Upper lobe of right lung (tissue), 1 donor: ENCODE measurements at places on chromosomes 1 and 21. TPM values are rescaled to one million over a fixed set of nuclear protein-coding genes. Genes with fewer than 3 reads are reported as not detected.

Gene TNFRSF4
- 7.7 TPM for total RNA-seq

Gene RASAL2
- 39.4 TPM for total RNA-seq

Gene DAB1
- 0.29 TPM for total RNA-seq

Gene EIF3I
- total RNA-seq = 116 TPM

Gene TMEM54
- total RNA-seq = 41.9 TPM

- peaks cover 14% of the 10 kb centered on the region for H3K36me3 ChIP-seq
- no peaks in the 10 kb centered on the region for H3K27me3 ChIP-seq
Observed at GRCh38 chr1:227780101-227781044, 35.1 kb upstream of the PRSS38 start.

DNA sequence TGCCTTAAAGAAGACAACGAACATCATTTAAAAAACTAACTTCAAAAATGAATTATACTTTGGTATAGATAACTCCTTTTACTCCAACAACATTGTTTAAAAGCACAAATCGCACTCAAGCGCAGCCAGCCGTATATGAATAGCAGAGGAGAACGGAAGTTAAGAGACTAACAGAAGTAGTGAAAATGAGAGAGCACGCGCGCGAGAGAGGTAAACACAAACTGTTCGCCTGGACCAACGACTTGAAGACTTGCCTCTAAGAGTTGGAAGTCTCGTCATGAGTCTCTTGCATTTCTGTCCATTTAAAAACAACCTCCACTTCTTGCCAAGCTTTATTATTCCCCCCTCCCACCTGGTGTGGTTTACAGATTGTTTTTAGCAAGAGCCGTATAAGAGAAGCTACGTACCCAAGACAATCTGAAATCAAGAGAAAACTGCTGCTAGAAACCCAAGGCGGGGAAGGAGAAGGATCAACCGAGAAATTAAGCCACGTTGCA, 479 bp downstream of the SELENOF start:
- H3K27me3 ChIP-seq = no peaks in the 10 kb centered on the region
- no peaks in the 10 kb centered on the region for H3K36me3 ChIP-seq
- H3K27ac ChIP-seq = peak overlapping the region; percentile 93
- peaks cover 13% of the 10 kb centered on the region for H3K4me1 ChIP-seq
- peak overlapping the region; percentile 64 for H3K4me3 ChIP-seq
- no peak for DNase-seq

- no peak overlapping the region for H3K27ac ChIP-seq
- no peaks in the 10 kb centered on the region for H3K36me3 ChIP-seq
- DNase-seq = no peak
- no peaks in the 10 kb centered on the region for H3K4me1 ChIP-seq
- H3K27me3 ChIP-seq = no peaks in the 10 kb centered on the region
Observed at GRCh38 chr1:226443439-226443838, 35.5 kb upstream of the PARP1 start.

DNA sequence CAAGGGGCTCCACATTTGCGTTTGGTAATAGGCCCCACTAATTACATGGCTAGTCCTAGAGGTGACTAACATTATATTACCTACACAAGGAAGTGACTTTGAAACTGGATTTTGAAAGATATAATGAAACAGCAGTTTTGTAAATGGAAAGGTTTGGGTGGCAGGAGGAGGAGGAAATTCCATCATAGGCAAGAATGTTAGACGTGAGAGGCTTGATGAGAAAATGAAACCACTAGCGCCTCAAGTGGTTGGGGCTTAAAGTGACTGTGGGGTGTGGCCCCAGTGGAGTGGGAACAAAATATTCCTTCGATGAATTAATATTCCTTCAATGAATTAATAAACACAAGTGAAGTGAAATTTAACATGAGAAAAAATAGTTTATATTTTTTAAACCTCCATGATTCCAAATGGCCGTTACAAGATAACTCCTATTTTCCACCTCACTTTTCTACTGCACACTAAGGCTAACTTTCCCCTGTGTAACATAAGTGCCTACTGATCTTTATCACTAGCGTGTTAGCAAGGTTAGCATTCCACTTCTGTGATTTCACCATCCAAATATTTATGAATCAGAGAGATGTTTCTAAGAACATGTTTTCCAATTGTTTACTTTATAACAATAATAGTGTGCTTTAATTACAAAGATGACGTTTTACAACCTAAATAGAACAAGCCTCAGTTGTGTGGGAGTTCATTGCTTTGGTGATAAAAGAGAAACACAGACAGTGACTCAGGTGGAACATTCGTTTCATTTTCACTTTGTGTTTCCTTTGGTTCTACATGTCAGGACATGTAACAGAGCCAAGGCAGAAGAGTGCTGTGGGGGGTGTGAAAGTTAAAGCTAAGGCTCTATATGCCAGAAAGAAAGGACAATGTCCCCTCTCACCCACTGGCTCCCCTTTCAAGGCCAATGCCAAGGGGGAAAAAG, 12.5 kb upstream of the ATF3 start:
- peaks cover 5% of the 10 kb centered on the region for H3K27me3 ChIP-seq
- DNase-seq = no peak
- no peak overlapping the region for H3K4me3 ChIP-seq
- H3K27ac ChIP-seq = peak overlapping the region; percentile 55
- peaks cover 6% of the 10 kb centered on the region for H3K4me1 ChIP-seq
- H3K36me3 ChIP-seq = no peaks in the 10 kb centered on the region

DNA sequence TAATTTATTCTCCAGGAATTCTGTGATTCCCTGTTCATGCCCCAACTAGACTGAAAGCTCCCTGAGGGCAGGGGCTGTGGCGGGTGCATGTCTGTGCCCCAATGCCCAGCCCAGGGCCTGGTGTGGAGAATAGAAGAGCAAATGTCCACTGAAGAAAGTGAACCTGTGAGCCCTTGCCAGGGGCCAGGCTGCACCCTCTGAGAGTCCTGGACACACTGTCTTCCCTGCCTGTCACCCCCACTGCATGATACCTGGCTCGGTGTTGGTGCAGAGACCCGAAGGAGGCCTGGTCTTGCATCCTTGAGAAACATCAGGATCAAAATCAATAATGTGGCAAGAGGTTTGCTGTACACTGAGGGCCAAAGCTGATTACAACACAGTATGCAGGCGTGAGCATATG, 69.8 kb upstream of the RUNX3 start:
- DNase-seq = no peak
- no peak overlapping the region for H3K27ac ChIP-seq
- H3K4me1 ChIP-seq = no peaks in the 10 kb centered on the region
- no peaks in the 10 kb centered on the region for H3K36me3 ChIP-seq

GRCh38 chr1:14083277-14083676, 383.3 kb downstream of the PRDM2 start:
- H3K27me3 ChIP-seq = no peaks in the 10 kb centered on the region
- no peak overlapping the region for H3K27ac ChIP-seq
- no peak for DNase-seq
- H3K36me3 ChIP-seq = no peaks in the 10 kb centered on the region

DNA sequence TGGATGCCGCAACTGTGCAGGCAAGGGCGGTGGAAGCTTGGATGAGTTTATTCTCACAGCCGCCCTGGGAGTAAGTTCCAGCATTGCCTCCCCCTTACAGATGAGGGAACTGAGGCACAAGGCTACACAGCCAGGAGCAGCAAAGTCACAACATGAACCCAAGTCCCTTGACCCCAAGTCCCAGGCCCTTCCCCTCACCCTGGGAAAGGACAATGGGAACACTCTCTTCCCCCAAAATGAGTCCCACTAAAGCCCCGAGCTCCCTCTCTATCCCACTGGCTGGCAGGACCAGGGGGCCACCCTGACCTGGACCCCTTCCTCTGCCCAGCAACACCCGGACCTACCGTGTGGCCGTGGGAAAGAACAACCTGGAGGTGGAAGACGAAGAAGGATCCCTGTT, 3.9 kb downstream of the CTRC start:
- DNase-seq = no peak
- H3K36me3 ChIP-seq = no peaks in the 10 kb centered on the region
- no peaks in the 10 kb centered on the region for H3K27me3 ChIP-seq
- H3K4me1 ChIP-seq = no peaks in the 10 kb centered on the region
- H3K4me3 ChIP-seq = no peak overlapping the region
- no peak overlapping the region for H3K27ac ChIP-seq

- no peaks in the 10 kb centered on the region for H3K36me3 ChIP-seq
- H3K4me1 ChIP-seq = no peaks in the 10 kb centered on the region
- no peak overlapping the region for H3K4me3 ChIP-seq
- no peak overlapping the region for H3K27ac ChIP-seq
- no peak for DNase-seq
Observed at GRCh38 chr1:200161801-200162200, 134.3 kb downstream of the NR5A2 start.

- peak overlapping the region; percentile 79 for H3K27ac ChIP-seq
- H3K4me1 ChIP-seq = peaks cover 61% of the 10 kb centered on the region
- DNase-seq = no peak
- H3K27me3 ChIP-seq = no peaks in the 10 kb centered on the region
- no peaks in the 10 kb centered on the region for H3K36me3 ChIP-seq
Observed at GRCh38 chr21:39003982-39004633, 179.1 kb downstream of the PSMG1 start.

- no peak for DNase-seq
- no peak overlapping the region for H3K27ac ChIP-seq
- no peak overlapping the region for H3K4me3 ChIP-seq
- no peaks in the 10 kb centered on the region for H3K27me3 ChIP-seq
Observed at GRCh38 chr1:165854101-165854845, 26.9 kb downstream of the UCK2 start.

DNA sequence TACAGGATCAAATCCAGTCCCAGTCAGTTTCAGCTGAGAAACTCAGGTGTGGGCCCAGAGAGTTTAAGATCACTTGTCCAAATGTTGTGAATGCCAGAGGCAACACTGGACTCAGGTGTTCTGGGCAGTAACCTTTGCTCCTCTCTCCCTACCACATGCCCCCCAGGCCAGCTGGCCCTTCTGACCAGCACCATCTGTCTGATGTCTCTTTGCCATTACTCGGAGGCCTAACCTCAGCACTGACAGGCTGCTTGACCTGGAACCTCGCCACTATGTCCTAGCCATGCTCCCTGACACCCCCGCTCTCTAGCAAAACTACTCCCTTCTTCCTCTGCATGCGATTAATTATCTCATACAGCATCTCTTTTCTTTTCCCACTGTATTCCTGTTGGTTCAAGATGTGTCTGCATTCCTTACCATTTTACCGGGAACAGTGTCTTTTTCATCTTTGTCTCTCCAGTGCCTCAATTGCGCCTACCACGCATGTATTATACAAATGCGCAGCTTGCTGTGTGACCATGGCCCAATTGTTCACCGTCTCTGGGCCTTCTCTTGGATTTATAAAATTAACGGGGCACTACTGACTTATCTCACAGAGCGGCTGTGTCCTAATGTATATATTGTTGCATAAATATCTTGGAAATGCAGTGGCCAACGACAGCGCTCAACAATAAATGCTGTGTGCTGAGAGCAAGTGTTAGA, 159.5 kb upstream of the IRF2BP2 start:
- H3K27ac ChIP-seq = no peak overlapping the region
- DNase-seq = no peak
- H3K4me1 ChIP-seq = peaks cover 14% of the 10 kb centered on the region
- no peak overlapping the region for H3K4me3 ChIP-seq
- no peaks in the 10 kb centered on the region for H3K27me3 ChIP-seq
- no peaks in the 10 kb centered on the region for H3K36me3 ChIP-seq

DNA sequence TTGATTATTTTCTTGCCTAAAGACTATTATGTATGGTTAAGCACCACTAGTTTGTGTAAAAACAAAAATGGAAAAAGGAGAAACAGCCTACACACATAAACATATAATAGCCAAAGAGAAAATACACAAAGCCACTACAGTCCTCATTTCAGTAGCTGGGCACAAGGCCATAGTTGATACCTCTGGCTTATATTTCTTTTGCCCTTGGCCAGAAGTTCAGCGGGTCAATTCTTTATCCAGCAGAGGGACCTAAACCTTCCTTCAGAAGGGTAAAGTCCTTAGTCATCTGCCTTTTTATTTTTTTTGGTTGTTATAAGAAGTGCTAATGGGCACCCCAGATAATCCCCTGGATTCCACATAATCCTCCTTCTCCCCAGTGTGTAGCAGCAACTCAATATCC, 134.1 kb downstream of the PIGK start:
- no peaks in the 10 kb centered on the region for H3K36me3 ChIP-seq
- no peak overlapping the region for H3K27ac ChIP-seq
- no peak overlapping the region for H3K4me3 ChIP-seq
- no peaks in the 10 kb centered on the region for H3K27me3 ChIP-seq
- DNase-seq = no peak

GRCh38 chr1:9110669-9111356, 18.1 kb downstream of the GPR157 start:
- no peaks in the 10 kb centered on the region for H3K27me3 ChIP-seq
- H3K4me1 ChIP-seq = peaks cover 3% of the 10 kb centered on the region
- peaks cover 6% of the 10 kb centered on the region for H3K36me3 ChIP-seq
- DNase-seq = peak; percentile 95
